ENCODE measurements at places on chromosomes 5 and 9.
A peak's percentile ranks its signal among the peaks of the same experiment; 100 is the strongest.

DNA sequence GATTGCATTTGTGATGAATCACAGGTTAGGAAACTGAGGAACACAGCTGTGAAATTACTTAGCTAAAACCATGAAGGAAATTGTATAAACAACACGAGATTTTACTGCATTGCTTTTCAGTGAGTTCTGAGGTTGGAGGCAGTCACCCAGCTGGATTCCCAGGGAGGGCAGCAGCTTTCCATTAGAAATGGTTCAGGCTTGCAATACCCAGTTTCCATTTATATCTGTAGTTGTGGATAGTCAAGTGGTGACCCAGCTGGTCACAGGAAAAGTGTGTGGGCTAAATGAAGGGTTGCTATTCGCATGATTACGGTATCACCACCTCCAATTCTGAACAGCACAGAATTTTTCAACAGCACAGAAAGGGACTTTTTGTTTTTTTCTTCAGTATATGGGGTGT, 34.3 kb upstream of the SPATA31D4 start:
- DNase-seq, result no peak

GRCh38 chr5:150465927-150466326, 16.4 kb upstream of the RPS14 start:
- no peak for DNase-seq

DNA sequence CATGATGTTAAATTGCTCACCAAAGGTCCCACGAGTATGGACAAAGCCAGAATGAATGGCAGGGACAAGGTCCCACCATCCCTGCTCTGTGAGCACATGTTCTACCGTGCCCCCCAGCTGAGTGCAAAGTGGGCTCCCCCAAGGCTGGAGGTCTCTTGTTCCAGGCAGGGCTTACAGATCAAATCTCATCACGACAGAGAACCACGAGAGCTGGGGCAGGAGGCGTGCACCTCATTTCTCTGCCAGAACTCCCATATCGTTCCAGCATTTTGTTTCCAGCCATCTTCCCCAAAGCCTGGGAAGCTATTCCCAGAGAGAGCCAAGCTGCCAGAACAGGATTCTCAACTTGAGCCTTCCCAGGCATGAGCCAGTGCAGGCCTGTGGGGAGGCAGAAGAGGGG, 108.5 kb downstream of the ZNF354C start:
- no peak for DNase-seq

GRCh38 chr9:91100878-91101450, 260.8 kb downstream of the AUH start:
- no peak for DNase-seq

- peak; percentile 28 for DNase-seq
These were observed at the start of gene FAM120A for GRCh38 chr9:93450945-93451815. TSS of gene FAM120A (plus strand) at chr9:93451685. CDS start at chr9:93451916, 231 bp downstream.

- no peak for DNase-seq
These were observed 75.9 kb upstream of the ADAMTSL1 start for GRCh38 chr9:18398038-18398437.

- no peak for DNase-seq
These were observed 36.3 kb downstream of the ZNF782 start for GRCh38 chr9:96817973-96818372.

DNA sequence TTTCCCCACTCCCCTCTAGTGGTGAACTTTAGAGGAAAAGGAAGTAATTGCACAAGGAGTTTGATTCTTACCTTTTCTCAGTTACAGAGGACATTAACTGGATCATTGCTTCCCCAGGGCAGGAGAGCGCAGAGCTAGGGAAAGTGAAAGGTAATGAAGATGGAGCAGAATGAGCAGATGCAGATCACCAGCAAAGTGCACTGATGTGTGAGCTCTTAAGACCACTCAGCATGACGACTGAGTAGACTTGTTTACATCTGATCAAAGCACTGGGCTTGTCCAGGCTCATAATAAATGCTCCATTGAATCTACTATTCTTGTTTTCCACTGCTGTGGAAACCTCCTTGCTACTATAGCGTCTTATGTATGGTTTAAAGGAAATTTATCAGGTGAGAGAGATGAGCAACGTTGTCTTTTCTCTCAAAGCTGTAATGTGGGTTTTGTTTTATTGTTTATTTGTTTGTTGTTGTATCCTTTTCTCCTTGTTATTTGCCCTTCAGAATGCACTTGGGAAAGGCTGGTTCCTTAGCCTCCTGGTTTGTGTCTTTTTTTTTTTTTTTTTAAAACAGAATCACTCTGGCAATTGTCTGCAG, 25.3 kb downstream of the SLC22A5 start:
- DNase-seq, result no peak

DNA sequence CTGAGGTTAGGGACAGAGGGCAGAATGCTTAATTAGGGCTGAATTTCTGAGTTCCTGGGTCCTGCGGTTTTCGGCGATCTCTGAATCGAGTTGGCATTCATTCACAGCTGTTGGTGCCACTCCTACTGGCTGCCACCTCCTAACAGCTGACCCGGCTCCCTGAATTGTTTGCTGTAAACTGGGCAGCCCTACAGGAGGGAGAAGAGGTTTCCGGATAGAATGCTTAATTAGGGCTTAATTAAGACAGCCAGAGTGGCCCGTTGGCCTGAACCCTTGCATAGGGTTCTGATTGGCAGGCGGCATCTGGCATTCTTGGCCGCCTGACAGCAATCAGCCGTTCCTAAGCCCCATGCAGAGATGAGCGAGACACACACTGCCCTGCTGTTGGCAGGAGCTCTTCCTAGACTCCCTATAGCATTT, 25.7 kb downstream of the FRMPD1 start:
- peak; percentile 86 for DNase-seq

DNA sequence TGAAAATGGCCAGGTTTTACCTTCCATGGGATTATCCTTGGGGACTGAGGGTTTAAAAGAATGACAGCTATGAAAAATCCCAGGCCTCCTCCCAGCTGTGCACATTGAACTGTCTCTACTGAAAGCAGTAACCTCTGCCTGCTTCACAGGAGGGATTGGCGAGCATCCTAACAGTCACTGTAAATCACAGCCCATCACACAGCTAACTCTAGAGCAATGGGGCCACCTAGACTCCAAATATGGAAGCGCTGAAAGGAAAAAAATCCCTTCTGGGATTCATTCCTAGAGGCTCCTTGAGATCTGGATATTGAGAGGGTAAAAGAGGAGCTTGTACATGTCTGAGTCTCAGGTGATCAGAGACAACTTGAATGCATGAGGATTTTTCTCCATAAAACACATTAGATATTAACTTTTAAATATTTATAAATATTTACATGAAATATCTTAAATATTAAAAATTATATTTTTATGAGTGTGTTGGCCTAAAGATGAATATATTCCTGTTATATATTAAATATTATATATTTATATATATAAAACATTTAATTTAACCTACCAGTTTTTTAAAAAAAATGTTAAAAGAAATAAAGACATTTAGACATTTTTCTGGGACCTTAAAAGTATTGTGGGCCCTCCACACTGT, 133.8 kb upstream of the SLC24A2 start:
- peak; percentile 47 for DNase-seq

- no peak for DNase-seq
These were observed 36.7 kb downstream of the NDFIP1 start for GRCh38 chr5:142145106-142145900.

DNA sequence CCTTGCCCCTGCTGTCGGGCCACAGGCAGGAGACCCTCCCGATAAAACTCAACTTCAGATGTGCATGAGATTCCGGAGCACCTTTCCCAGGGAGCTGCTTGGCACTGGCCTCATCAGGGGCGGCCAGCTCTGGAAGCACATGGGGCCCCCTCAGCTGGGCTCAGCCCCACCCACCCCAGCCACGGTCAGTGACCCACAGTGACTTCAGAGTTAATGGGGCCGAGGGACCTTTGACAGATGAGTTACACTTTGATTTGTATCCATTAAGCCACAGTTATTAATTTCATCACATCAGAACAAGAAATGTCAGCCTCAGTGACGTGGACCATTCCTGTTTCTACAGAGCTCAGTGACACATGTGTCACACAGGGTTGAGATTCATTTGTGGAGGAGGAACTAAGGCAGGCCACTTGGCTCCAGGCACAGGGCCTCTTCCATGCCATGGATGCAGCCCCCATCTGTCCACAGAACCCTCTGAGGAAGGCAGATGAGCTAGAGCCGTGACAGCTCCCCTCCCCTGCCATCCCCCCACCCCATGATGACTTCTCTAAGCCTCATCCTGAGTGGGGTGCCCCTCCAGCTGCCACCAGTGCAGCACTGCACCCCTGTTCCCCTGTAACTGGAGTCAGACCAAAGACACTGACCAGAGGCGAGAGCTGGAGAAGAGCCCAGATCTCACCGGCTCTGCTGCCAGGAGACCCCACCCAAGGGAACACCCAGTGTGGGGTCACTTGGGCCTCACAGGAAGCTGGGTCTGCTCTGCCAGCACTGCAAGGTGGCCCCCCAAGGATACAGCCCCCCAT, 69.4 kb upstream of the ADAMTS2 start:
- no peak for DNase-seq

GRCh38 chr5:43642428-43642827, 39.4 kb downstream of the NNT start:
- no peak for DNase-seq

DNA sequence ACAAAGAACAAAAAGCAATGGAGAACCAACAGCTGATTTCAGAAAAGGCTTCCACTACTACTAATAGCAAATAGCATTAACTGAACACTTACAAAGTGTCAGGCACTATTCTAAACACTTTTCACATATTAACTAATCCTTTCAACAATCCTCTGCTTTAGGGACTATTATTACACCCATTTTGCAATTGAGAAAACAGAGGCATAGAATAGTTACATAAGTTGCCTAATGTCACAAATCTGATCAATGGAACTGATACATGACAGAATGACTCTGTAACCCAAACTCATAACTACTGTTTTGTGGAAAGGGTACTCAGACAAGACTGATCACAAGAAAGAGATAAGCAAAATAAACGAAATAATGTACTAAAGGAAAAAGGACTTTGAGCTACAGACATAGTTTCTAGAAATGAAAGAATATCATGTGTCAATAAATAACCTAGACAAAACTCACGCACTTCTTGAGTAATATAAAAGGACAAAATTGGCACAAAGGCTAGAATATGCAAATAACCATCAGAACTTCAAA, 31.3 kb downstream of the ABHD17B start:
- no peak for DNase-seq

- DNase-seq, result no peak
These were observed 37.0 kb upstream of the POU4F3 start for GRCh38 chr5:146301626-146302025.

DNA sequence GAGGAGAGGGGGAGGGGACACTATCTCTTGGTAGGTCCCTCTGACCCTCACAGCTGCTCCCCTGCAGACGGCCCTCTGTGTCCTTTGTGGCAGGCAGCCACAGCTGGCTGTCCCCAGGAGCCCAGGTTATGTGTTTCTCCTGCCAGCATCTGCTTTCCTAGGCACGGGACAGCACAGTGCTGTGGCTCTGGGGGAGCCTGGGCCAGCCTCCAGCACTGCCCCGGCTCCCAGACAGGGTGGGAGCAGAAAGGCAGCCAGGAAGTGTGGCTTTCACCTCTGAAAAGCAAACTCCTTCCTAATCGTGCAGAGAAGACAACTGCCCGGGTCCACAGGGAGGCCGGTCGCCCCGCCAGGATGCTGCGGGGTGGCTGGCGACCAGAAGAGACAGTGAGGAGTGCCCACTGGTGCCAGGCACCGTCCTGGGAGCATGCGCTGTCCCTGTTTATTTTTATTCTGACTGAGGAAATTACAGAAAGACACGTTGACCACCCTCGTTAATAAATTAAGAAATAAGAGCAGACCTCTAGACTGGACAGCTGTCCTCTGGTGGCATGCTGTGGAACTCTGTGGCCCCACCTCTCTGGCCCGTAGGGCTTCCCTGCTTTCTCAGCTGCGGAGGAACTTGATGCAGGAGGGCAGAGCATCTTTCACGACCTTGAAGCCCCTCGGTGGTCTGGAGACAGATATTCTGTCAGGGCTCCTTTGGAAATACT, 240.3 kb downstream of the FANCC start:
- DNase-seq, result no peak

- no peak for DNase-seq
These were observed 49.8 kb upstream of the PLPP1 start for GRCh38 chr5:55584398-55585205.

DNA sequence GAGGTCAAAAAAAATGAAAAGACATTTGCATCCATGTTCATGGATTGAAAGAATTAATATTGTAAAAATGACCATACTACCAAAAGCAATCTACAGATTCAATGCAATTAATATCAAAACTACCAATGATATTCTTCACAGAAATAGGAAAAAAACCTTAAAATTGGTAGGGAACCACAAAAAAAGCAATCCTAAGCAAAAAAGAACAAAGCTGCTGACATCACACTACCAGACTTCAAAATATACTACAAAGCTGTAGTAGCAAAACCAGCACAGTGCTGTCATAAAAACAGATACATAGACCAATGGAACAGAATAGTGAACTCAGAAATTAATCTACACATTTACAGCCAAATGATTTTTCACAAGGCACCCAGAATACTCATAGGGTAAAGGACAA, 34.3 kb downstream of the RGMB start:
- no peak for DNase-seq

GRCh38 chr5:11261241-11261640, 500.2 kb upstream of the DAP start:
- DNase-seq, result no peak

DNA sequence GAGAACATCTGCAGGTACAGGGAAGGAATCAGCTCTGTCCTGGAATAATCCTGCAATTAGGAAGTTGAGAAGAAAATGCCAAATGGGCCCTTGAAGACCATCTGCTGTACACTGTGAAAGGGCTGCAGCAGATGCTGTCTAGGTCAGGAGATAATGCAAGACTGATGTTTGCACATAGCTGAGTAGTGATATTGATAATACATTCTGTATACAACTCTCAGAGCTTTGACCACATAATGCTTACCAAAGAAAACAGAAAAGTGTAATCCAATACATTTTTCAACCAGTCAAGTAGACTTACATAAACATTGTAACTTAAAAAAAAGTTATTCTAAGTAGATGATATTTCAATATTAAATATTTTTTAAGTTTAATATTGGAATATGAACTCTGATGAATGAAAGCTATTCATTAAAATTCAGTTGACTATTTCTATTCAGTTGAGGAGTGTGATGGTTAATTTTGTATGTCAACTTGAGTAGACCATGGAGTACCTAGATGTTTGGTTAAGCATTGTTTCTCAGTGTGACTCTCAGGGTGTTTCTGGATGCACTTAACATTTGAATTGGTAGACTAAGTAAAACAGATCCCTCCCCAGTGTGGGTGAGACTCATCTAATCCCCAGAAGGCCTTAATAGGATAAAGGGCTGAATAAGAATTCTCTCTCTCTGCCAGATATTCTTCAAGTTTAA, 380.1 kb upstream of the PRR16 start:
- no peak for DNase-seq

GRCh38 chr9:29548436-29548835, 1975.2 kb upstream of the C9orf72 start:
- DNase-seq, result no peak

DNA sequence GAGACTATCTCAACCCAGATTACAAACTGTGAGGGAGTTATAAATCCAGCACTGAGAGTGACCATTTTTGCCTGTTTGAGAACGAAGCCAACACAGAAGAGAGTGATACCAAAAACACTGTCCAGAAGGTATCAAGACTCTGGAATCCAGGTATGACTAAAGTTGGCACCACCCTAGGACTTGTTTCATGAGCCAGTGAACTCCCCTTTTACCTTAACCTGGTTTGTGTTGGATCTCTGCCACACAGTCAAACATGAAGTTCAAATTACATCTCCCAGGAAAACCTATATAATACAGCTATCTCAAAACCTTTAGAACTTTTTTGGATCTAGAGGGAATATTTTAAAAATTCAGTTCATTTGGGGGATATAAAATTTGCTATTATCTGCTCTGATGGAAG, 11.4 kb downstream of the ZBTB5 start:
- DNase-seq, result no peak

- no peak for DNase-seq
These were observed 223.5 kb downstream of the GRIA1 start for GRCh38 chr5:153713943-153714342.

- no peak for DNase-seq
These were observed 7.1 kb upstream of the CORO2A start for GRCh38 chr9:98199388-98200033.
